ENCODE measurements at places on chromosomes 16 and 17.

- peak; percentile 83 for DNase-seq
Observed at GRCh38 chr17:77465358-77466041, 324.7 kb downstream of the SEC14L1 start.

GRCh38 chr17:33560165-33560564, 267.1 kb upstream of the ASIC2 start:
- no peak for DNase-seq

- no peak for DNase-seq
Observed at GRCh38 chr16:67539271-67539670, 10.6 kb downstream of the RIPOR1 start.

- DNase-seq, result no peak
Observed at GRCh38 chr16:2810651-2811050, 6.4 kb upstream of the PRSS21 start.

- no peak for DNase-seq
Observed at GRCh38 chr17:311119-311782, 41.4 kb downstream of the RPH3AL start.

DNA sequence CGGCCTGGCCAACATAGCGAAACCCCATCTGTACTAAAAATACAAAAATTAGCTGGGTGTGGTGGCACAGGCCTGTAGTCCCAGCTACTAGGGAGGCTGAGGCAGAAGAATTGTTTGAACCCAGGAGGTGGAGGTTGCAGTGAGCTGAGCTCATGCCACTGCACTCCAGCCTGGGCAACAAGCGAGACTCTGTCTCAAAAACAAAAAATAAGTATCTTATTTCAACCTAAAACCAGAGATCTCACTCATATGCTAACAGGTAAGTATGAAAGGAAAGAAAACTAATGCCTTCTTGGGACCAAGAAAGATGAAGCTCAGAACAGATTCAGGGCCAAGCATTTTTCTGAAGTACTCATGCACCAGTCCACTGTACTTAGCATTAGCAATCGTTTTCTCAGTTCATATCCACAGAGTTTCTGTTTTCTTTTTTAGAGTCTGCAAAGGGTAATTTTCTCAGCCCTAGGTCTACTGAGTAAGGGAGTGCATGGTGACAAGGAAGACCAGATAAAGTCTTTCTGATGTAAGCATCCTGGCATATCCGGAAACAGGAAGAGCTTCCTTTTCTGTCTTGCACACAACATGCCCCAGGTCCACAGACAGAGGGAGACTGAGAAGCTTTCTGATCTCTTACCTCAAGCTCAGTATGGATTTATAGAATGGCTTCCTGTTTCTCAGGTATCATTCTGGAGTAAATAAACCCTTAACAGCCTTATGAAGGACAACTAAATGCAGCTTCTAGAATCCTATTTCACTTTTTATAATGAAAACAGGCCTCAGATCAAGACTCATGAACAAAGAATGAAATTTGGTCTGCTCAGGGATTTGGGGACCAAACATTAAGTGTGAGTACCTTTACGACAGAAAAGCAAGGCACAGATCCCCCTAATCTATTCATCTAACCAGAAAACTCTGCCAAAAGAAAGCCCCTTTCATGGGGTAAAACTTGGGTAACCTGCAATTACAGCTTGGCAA, 38.7 kb upstream of the FOXJ1 start:
- peak; percentile 47 for DNase-seq

DNA sequence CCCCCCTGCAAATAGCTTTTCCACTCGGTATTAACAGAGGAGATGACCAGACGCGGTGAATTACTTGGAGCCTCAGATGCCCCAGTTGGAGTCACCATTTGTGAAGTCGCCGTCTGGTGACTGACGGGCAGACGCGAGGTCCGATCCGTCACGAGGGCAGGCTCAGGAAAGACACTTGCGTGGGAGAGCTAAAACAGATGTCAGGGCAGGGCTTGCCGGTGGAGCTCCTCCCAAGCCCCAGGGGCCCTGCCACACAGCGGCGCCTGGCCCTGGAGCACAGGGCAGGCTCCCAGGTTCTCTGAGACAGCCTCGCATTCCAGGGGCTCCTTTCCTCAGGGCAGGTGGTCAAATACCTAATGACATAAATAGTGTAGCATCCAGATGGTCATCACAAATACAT, 348.3 kb downstream of the C16orf95 start:
- DNase-seq, result no peak

DNA sequence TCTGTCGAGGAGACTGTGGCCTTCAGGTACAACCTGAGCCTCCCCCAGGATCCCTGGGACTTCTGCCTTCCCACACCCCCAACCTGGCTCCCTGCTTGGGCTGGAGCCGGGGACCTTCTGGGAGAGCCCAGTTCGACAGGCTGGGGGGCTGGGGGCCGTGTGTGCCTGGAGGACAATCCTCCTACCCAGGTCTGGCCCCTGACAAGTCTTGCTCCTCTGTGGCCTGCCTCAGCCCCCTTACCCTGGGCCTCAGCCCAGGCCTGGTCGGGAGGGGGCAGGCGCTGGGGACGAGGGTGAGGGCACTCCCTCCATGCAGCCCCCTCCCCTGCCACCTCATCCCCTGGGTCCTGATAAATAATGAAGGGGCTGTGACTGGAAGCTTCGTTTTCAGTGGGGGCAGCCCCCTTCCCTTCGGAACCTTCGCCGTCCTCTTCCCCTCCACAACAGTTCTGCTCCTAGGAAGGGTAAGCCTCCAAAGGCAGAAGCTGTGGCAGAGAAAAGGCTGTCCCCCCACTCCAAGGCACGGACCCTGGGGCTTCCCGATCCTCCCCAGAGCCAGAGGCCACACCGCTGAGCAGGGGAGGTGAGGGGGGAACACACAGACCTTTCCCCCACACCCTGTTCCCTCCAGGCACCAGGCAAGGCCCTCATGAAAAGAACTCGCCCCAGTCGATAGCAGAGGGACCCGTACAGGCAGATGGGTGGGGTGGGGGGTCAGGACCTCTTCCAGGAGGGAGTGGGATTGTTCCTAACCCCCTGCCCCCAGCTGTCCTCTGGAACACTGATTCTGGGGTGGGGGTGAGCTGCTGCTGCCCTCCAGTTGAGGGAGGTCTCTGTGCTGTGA, 5.0 kb upstream of the BAHCC1 start:
- DNase-seq, result no peak

GRCh38 chr17:78873519-78874340, 29.3 kb downstream of the CEP295NL start:
- DNase-seq, result no peak

DNA sequence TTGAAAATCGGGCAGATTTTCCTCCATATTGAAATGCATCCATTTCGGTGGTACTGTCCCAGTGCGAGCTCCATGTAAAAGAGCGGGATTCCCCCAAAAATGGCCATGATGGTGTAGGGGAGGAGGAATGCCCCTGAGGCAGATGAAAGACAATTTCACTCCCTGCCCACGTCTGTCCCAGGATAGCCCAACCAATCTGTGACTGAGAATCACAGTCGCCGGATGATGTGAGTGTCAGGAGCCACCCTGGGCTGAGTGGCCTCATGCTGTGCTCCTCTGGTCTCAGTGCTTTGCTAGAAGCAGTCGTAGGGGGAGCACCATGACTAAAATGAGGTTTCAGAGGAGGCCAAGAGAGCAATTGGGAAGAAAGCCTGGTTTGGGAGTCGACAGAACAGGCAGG, 16.7 kb downstream of the SLC6A4 start:
- DNase-seq, result no peak

- DNase-seq, result no peak
Observed at GRCh38 chr17:71380936-71381335, 739.9 kb upstream of the SOX9 start.

DNA sequence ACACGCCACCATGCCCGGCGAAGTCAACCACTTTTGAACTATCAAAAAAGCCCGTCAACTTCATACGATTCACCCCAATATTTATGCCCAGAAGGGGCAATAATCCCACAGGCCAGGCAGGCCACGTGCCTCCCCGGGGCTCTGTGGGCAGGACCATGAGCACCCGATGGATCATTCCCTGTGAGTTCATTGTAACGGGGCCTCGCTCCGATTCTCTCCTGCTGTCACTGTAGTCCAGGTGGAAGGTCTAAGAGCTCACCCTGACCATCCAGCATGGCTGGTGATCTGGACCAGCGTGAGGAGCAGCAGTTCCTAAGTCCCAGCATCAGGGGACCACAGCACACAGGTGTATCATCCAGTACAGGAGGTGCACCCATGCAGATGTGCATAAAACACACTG, 77.5 kb upstream of the DOC2B start:
- no peak for DNase-seq

- no peak for DNase-seq
Observed at GRCh38 chr17:50832864-50833381, 2.5 kb upstream of the WFIKKN2 start.

GRCh38 chr16:73036074-73036826, 11.7 kb downstream of the ZFHX3 start:
- DNase-seq, result peak; percentile 18

GRCh38 chr16:15606518-15607220, 36.3 kb downstream of the MARF1 start:
- no peak for DNase-seq

- no peak for DNase-seq
Observed at GRCh38 chr16:5851393-5851982, 753.9 kb upstream of the EEF2KMT start.

DNA sequence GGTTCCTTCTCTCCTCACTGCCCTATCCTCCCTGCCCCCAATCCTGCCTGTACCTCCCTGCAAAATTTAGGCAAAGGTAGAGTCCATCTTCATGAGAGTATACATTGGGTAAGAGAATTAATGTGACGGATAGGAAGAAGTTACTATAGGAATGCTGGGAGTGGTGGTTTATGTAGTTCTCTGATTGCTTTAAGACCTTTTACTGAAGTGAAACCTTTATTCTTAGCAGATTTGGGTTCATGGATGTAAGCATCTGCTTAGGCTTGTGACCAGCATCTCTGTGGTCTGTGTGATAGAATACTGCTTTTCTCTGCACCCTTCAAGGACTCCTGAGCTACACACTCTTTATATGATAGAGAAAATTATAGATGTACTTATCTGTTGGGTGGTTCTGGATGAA, 127.3 kb downstream of the PRKCA start:
- no peak for DNase-seq

- no peak for DNase-seq
Observed at GRCh38 chr17:17022456-17022855, 19.8 kb upstream of the MPRIP start.

GRCh38 chr17:51234162-51234561, 25.7 kb downstream of the MBTD1 start:
- DNase-seq, result no peak

GRCh38 chr16:46862555-46863447, 21.4 kb upstream of the GPT2 start:
- no peak for DNase-seq

- peak; percentile 27 for DNase-seq
Observed at GRCh38 chr16:22948603-22949368, 134.8 kb downstream of the HS3ST2 start.

- no peak for DNase-seq
Observed at GRCh38 chr16:69100071-69100691, 5.3 kb upstream of the HAS3 start.

GRCh38 chr16:86430814-86431213, 79.5 kb upstream of the FOXF1 start:
- DNase-seq, result no peak

DNA sequence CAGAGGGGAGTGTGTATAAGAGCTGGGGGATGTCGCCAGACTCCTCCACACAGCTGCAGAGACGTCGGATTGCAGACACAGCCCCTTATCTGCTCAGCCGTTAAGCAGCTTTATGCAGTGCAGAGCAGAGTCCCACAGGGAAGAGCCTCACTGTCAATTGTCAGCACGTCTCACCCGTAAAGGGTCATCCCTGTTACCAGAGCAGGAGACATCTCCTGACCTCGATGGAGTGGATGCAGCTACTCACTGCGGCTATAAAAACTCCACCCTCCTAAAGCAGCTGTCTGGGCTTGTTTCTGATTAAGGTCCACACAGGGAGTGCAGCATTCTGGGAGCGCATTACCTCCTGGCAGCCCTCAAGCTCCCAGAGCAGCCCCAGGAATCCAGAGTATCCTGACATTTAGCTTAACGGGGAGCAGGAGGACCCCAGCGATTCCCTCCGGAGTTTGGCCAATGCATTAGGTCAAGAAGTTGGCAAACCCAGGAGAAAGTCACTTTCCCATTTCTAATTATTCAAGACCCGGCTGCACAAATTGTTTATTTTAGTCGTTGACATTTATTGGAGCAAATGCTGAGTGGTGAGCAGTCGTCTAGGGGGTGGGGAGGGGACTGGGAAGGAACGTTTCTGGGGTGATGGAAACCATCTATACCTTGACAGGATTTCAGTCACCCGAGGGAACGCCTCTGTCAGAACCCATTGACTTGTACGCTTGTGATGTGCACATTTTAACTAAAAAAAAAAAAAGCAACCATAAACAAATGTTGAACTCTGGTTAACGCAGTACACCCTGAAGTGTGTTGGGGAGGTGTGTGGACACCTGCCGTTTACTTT, 100.0 kb upstream of the ZNF469 start:
- no peak for DNase-seq

DNA sequence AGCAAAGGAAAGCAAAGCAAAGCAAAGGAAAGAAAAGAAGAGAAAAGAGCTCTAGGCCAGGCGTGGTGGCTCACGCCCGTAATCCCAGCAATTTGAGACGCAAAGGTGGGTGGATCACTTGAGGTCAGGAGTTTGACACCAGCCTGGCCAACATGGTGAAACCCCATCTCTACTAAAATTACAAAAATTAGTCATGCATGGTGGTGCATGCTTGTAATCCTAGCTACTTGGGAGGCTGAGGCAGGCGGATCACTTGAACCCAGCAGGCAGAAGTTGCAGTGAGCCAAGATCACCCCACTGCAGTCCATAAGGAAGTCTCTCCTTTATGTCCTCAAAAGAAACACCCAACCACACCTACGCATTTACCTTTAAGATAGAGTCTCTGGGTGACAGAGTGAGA, 70.1 kb downstream of the ADAMTS18 start:
- no peak for DNase-seq

GRCh38 chr16:55559933-55560516, 6.5 kb upstream of the CAPNS2 start:
- DNase-seq, result no peak

DNA sequence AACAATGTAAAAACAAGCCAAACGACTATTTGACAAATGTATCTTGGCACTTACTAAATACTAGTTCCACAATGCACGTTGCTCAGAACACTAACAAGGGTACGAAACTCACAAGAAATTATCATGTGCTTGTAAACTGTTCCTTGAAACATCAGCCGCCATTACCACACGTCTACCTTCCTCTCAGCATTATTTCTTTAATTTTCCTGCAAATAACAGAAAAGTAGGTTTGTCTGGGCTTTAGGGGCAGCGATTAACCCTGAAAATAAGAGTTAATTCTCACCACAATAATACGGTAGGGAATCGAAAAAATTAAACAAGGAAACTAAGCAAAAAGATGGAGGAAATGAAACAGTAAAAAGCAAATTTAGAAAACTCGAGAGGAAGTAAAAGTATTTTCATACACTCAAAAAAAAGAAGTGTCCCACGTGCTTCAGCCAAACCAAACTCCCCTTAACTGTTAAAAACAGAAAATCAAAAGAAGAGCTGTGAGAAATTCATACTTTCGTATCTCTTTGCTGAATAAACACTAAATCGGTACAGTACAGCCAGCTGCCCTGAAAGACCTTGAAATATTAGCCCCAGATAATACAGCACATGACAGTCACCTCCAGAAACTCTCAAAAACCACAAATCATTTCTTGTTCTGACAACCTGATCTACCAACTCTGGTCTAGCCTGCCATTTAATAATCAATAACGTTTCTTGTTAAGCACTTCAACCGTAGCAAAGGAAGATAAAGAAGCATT, 1.2 kb downstream of the ARHGAP17 start:
- no peak for DNase-seq

All from CD4-positive, alpha-beta T cell treated with Interleukin-4 for 1 hour (primary cell).